ENCODE measurements at places on chromosomes 13 and 19.

GRCh38 chr13:72700509-72700908 is 26.9 kb downstream of the MZT1 start:
- no peak for DNase-seq

GRCh38 chr19:33400856-33401682 is 27.6 kb downstream of the CEBPG start:
- no peak for DNase-seq

DNA sequence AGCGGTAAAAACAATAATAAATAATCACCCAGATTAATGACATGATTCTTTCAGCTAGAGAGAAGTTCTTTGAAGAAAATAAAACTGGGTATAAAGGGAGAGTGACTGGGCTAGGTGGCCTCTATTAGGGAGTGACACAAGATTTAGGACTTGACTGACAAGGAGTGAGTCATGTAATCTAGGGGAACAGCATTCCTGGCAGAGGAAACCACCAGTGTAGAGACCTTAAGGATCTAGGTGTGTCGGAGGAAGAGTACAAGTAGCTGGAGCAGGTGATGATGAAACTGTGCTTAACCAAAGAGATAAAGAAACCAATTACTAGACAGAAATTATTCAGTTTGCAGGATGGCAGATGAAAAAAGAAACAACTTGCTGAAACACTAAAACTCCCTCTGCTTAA is 248.0 kb downstream of the RFC3 start:
- DNase-seq: no peak

- no peak for DNase-seq
Observed at GRCh38 chr19:54439174-54439851, 9.7 kb upstream of the LENG8 start.

Measured in CD4-positive, alpha-beta T cell (primary cell).